ENCODE measurements at places on chromosomes 4 and X. TPM values are rescaled to one million over a fixed set of nuclear protein-coding genes. Genes with fewer than 3 reads are reported as not detected.

- no peak overlapping the region for H3K27ac ChIP-seq
- H3K4me1 ChIP-seq, result no peaks in the 10 kb centered on the region
- H3K27me3 ChIP-seq, result no peaks in the 10 kb centered on the region
- DNase-seq, result peak; percentile 13
Observed at GRCh38 chr4:75916091-75916661, 13.9 kb upstream of the PPEF2 start.

DNA sequence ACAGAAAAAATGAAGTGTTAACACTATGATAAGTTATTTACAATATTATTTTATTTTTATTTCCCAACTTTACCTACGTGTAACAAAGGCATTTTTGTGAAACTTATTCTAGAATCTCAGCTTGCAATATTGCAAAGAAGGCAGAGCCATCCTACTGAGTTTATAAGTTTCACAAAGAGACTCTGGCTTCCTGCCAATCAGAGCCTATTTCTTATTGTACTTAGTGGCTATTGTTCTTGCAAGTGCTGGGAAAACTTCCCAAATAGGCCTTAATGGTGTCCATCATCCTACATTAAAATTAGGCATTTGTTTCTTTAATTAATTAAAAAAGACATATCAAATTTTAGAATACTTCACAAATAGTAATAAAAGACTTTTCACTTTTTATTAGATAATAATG lies 233.2 kb downstream of the EPHA5 start:
- H3K27me3 ChIP-seq, result no peaks in the 10 kb centered on the region
- H3K4me1 ChIP-seq, result no peaks in the 10 kb centered on the region
- no peak overlapping the region for H3K4me3 ChIP-seq
- no peaks in the 10 kb centered on the region for H3K36me3 ChIP-seq

- H3K4me3 ChIP-seq, result no peak overlapping the region
- H3K36me3 ChIP-seq, result no peaks in the 10 kb centered on the region
- DNase-seq, result peak; percentile 61
- H3K27ac ChIP-seq, result no peak overlapping the region
Observed at GRCh38 chr4:17468619-17469221, 43.2 kb downstream of the QDPR start.

- DNase-seq, result no peak
- no peak overlapping the region for H3K4me3 ChIP-seq
Observed at GRCh38 chrX:46865281-46865680, 28.4 kb downstream of the RP2 start.

DNA sequence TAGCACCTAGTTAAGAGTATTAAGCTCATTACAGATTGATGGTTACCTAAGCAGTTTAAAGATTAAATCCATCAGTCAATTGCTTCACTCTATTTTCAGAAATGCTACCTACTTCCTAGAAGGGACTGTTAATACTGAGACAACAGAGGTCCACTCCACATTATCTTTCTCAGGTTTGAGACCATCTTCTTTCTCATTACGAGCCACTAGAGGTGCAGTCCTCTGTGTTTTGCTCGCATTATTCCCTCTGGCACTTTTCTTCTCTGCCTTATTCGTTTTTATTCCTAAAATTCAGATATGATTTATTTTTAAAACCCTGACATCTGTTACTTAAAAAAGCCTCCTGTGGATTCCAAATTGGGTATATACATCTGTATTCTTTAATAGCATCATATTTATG lies 459.1 kb downstream of the FSTL5 start:
- no peak overlapping the region for H3K4me3 ChIP-seq
- no peaks in the 10 kb centered on the region for H3K36me3 ChIP-seq
- H3K4me1 ChIP-seq, result no peaks in the 10 kb centered on the region
- no peak overlapping the region for H3K27ac ChIP-seq
- no peaks in the 10 kb centered on the region for H3K27me3 ChIP-seq

DNA sequence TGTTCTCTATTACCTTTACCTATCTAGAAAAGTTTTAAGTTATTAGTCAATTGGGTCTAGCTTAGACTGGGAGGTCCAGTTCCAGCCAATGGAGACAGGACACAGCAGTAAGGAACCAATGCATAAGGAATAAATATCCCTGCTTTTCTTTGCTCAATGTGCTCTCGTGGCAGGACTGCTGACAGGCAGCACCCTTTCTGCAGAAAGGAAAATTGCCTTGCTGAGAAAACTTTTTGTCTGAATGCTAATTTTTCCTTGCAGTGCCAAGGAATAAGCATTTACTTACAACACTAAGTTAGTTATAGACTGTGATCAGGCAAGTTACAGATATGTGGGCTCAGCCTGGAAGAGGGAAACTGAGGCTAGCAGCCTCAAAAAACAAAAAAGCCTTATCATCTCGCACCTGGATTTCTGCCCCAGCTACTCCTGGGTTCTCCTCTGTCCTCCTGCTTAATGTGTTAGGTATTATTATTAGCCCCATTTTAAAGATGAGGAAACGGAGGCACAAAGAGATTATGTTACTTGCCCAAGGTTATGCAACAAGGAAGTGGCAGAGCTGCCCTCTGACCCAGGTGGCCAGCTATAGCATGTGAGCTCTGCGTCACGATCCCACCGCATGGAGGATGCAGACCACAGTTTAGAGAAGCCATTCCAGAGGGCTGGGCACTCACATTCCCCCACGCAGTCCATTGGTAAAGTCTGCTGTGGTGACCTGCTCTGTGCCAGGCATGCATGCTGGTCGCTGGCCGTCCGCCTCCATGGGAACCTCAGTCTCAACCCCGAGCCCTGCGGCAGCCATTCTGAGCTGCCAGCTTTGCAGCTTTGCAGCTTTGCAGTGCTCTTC lies 40.5 kb upstream of the C4orf50 start:
- H3K36me3 ChIP-seq, result no peaks in the 10 kb centered on the region
- no peak overlapping the region for H3K4me3 ChIP-seq
- no peak overlapping the region for H3K27ac ChIP-seq
- H3K27me3 ChIP-seq, result no peaks in the 10 kb centered on the region

DNA sequence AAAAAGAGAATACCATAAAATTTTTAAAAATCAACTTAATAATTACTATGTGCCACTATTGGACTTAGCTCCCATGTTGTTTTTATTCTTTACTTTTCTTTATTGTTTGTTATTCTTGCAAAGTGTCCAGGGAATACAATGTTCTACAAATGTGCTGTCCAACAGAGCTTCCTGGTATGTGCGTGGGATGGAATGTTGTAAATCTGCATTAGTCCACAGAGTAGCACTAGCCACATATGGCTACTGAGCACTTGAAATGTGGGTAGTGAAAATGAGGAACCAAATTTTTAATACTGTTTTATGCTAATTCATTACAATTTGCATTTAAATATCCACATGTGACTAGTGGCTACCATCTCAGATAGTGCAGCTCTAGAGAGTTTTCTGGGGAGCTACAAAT lies 14.3 kb upstream of the CORIN start:
- no peak for DNase-seq
- H3K4me1 ChIP-seq, result no peaks in the 10 kb centered on the region
- no peaks in the 10 kb centered on the region for H3K36me3 ChIP-seq
- H3K27ac ChIP-seq, result no peak overlapping the region
- H3K27me3 ChIP-seq, result no peaks in the 10 kb centered on the region

DNA sequence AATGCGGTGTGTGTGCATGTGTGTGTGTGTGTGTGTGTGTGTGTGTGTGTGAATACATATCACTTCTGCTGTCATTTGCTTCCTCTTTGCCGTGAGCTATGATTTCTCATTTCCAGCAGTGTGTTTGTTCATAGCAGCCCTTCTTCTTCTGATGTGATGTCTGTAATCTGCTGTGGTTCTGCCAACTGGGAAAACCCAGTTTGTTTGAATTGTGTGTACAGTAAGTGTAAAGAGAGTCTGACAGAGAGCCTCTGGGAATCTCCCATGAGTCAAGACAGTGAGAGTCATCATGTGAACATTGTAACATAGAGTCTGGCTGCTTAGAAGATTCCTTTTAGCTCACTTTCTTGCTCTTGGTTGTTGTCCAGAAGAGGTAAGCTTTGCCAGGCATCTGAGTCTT lies 8.4 kb upstream of the NWD2 start:
- H3K4me3 ChIP-seq, result no peak overlapping the region
- DNase-seq, result no peak
- no peaks in the 10 kb centered on the region for H3K27me3 ChIP-seq
- no peak overlapping the region for H3K27ac ChIP-seq

- peaks cover 3% of the 10 kb centered on the region for H3K36me3 ChIP-seq
- H3K4me3 ChIP-seq, result no peak overlapping the region
- H3K27me3 ChIP-seq, result no peaks in the 10 kb centered on the region
- DNase-seq, result no peak
- peaks cover 23% of the 10 kb centered on the region for H3K4me1 ChIP-seq
Observed at GRCh38 chr4:145776208-145776607, 96.3 kb downstream of the C4orf51 start.

The IQCM gene
- total RNA-seq, result not detected

The XAGE1A gene
- total RNA-seq, result not detected

The LRAT gene
- total RNA-seq, result 5.8 TPM

The ADH4 gene
- 1.4 TPM for total RNA-seq

The TRPC5OS gene
- not detected for total RNA-seq

GRCh38 chr4:38957893-38958292 lies 74.3 kb downstream of the TMEM156 start:
- no peaks in the 10 kb centered on the region for H3K4me1 ChIP-seq
- no peak overlapping the region for H3K27ac ChIP-seq
- no peaks in the 10 kb centered on the region for H3K27me3 ChIP-seq
- DNase-seq, result no peak

DNA sequence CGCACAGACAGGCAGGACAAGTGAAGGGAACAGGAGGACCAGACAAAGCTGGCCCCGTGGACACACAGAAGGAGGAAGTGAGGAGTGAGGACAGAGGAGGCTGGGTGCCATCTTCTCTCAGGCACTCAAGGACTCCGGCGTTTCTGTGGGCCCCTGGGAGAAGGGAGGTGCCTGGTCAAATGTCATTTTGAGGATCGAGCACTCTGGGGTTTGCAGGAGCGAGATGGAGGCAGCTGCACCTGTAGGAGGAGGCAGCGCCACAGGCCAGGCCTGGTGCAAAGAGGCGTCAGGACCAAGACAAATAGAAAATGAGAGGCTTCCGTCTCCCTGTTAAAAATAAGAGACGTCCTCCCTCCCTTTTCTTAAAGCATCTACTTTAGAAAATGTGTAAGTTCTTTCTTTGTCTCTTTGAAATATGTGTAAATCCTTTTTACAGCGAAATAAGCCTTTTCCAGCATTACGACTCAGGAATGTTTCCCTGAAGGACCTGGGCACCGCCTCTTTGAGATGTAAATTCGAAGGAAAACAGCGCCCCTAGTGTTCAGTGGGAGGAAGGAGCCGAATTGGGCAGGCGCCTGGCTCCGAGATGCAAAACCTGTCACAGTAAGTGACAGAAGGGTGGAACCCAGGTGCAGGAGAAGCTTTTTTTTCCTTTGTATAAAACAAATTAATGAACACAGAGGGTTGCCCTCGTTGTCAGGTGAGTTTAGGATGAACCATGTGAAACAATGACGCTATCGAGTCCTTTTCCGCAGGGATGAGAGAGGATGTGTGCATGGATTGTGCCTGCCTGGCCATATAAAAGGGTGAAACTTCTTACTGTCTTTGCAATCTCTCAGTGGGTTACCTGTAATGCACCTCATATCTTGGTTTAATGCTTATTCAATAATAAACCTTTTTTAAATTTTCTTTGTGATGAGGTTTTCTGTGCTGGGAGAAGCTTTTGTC lies 1.4 kb upstream of the C4orf50 start:
- no peak overlapping the region for H3K27ac ChIP-seq
- peak; percentile 69 for DNase-seq
- no peaks in the 10 kb centered on the region for H3K4me1 ChIP-seq
- H3K36me3 ChIP-seq, result no peaks in the 10 kb centered on the region

DNA sequence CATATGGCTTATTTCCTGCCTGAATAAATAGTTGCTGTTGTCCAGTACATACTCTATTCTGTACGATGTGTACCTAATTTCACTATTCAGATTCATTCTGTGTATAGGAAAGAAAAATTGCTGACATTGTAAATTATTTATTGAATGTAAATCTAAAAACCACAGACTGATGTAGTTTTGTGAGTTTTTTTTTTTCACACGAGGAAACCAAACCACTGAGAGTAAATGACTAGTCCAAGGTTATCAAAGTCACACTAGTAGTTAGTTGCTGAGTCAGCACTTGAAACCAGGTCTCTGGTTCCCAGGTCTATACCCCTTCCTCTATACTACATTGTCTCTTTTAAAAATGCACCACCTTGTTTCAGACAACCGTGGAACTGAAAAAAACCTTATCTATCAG lies 298.3 kb upstream of the DIAPH2 start:
- no peaks in the 10 kb centered on the region for H3K4me1 ChIP-seq
- H3K4me3 ChIP-seq, result no peak overlapping the region
- H3K27ac ChIP-seq, result no peak overlapping the region
- DNase-seq, result no peak
- H3K27me3 ChIP-seq, result no peaks in the 10 kb centered on the region

Measured in thyroid gland (tissue), 4 donors.